ENCODE measurements at places on chromosomes 5 and 9.

GRCh38 chr9:71253011-71253410, 131.6 kb upstream of the TRPM3 start:
- H3K27me3 ChIP-seq: no peaks in the 10 kb centered on the region
- DNase-seq: no peak
- H3K27ac ChIP-seq: no peak overlapping the region
- H3K4me1 ChIP-seq: peaks cover 2% of the 10 kb centered on the region

GRCh38 chr5:34743878-34744277, 87.8 kb downstream of the RAI14 start:
- H3K27me3 ChIP-seq: no peaks in the 10 kb centered on the region
- DNase-seq: no peak
- peaks cover 7% of the 10 kb centered on the region for H3K36me3 ChIP-seq
- no peak overlapping the region for H3K27ac ChIP-seq
- peaks cover 3% of the 10 kb centered on the region for H3K4me1 ChIP-seq
- no peak overlapping the region for H3K4me3 ChIP-seq

- peak overlapping the region; percentile 40 for H3K4me3 ChIP-seq
- DNase-seq: peak; percentile 79
- H3K27me3 ChIP-seq: no peaks in the 10 kb centered on the region
- peaks cover 2% of the 10 kb centered on the region for H3K4me1 ChIP-seq
- H3K36me3 ChIP-seq: no peaks in the 10 kb centered on the region
These were observed 15.3 kb downstream of the MYMK start for GRCh38 chr9:133509179-133510083.

GRCh38 chr9:95399261-95399660, 81.8 kb upstream of the FANCC start:
- H3K4me3 ChIP-seq: no peak overlapping the region
- H3K27me3 ChIP-seq: no peaks in the 10 kb centered on the region
- peaks cover 2% of the 10 kb centered on the region for H3K36me3 ChIP-seq

DNA sequence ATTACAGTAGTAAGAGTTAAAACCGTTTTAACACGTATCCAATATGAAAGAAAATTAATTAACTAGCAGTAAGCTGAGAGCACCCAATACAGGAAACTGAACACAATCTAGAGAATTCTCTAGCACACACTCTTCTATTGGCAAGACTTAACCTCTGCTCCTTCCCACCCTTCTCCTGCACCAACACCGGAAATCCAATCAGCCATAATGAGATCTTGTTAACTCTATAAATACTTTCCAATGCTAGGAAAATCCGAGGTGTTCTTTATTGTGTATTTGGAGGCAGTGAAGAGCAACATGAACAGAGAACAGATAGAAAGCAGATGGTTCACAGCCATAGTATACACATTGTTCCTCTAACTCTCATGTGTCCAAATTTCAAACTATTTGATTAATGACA, 591.7 kb downstream of the CETN3 start:
- H3K27me3 ChIP-seq: no peaks in the 10 kb centered on the region
- H3K4me1 ChIP-seq: no peaks in the 10 kb centered on the region
- no peaks in the 10 kb centered on the region for H3K36me3 ChIP-seq
- H3K27ac ChIP-seq: no peak overlapping the region
- DNase-seq: no peak

DNA sequence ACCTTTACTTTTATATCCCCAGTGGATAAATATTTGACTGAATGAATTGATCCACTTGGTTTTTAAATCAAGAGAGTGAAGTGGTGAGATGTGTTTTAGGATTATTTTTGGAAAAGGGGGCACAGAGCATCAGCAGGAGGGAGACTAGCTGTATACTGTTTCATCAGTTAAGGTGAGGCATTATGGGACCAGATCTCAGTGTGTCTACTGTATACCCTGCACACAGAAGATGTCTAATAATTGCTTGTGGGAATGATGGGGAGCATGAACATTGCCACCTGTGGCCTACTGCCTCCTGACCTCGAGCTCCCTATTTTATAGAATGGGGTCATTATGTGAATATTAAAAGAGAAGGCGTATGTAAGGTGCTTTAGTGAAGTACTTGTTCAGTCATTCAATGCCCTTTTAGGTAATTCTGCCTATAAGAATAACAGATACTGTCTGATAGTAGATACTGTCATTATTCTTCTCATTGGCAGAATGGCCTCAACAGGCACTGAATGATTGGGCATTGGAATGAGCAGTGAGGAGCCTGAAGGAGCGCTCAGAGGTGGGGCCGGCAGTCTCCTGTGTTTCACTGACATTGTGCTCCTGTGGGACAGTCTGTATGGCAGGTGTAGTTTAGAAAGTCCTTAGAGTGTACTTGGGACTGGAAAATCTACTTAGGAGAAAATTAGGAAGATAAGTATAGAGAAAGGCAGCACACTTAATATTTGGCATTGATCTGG, 47.4 kb upstream of the FAM120AOS start:
- H3K27ac ChIP-seq: no peak overlapping the region
- no peak for DNase-seq
- H3K4me3 ChIP-seq: no peak overlapping the region
- peaks cover 48% of the 10 kb centered on the region for H3K36me3 ChIP-seq
- no peaks in the 10 kb centered on the region for H3K4me1 ChIP-seq
- no peaks in the 10 kb centered on the region for H3K27me3 ChIP-seq

DNA sequence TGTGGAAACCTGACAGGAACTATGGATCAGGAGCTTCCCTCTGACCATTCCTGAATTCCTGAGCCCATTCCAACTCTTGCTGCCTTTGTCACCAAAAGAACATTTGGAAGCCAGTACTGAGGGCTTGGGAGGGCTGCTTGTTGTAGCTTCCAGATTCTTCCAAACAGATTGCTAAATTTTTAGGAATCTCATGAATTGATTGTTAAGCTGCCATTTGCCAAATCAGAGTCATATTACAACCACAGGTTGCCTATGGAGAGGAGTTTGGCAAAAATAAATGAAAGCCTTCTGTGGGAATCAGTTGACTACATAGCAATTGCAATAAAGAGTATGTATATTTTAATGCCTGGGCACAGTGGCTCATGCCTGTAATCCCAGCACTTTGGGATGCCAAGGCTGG, 39.2 kb upstream of the SLC28A3 start:
- no peak overlapping the region for H3K27ac ChIP-seq
- H3K4me3 ChIP-seq: no peak overlapping the region
- H3K27me3 ChIP-seq: no peaks in the 10 kb centered on the region
- no peaks in the 10 kb centered on the region for H3K36me3 ChIP-seq

GRCh38 chr9:89887286-89887685, 282.5 kb downstream of the GADD45G start:
- no peaks in the 10 kb centered on the region for H3K27me3 ChIP-seq
- peak; percentile 6 for DNase-seq
- H3K27ac ChIP-seq: no peak overlapping the region
- H3K36me3 ChIP-seq: no peaks in the 10 kb centered on the region
- no peaks in the 10 kb centered on the region for H3K4me1 ChIP-seq
- H3K4me3 ChIP-seq: no peak overlapping the region

GRCh38 chr9:133787754-133788025, 49.5 kb upstream of the SARDH start:
- no peaks in the 10 kb centered on the region for H3K4me1 ChIP-seq
- peak; percentile 83 for DNase-seq
- peaks cover 44% of the 10 kb centered on the region for H3K36me3 ChIP-seq
- H3K27ac ChIP-seq: no peak overlapping the region

DNA sequence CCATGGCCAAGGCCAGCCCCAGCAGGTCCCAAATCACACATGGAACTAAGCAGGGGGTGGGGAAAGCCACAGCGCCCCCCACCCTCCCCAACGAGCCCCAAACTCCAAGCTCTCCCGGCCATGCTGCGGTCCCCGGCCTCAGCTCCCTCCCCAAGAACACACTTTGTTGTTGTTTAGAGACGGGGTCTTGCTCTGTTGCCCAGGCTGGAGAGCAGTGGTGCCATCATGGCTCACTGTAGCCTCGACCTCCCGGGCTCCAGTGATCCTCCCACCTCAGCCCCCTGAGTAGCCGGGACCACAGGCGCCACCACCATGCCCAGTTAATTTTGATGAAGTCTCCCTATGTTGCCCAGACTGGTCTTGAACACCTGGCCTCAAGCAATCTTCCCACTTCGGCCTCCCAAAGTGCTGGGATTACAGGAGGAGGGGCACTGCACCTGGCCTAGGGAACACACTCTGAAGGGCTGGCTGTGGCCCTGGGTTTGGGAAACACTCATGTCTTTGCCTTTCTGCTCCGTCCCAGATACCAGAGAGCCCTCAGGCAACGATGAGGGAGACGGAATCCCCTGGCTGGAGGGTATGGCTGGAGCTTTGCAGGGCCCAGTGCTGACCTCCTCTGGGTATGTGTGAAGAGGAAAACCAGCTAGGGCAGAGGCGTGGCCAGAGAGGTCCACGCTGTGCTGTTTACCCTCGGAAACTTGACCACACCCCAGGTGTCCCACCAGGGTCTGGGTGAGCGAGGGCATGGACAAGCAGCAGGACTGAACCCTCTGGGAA, 53.2 kb upstream of the UBAC1 start:
- H3K27ac ChIP-seq: no peak overlapping the region
- no peak for DNase-seq
- H3K27me3 ChIP-seq: no peaks in the 10 kb centered on the region
- no peaks in the 10 kb centered on the region for H3K4me1 ChIP-seq
- peaks cover 3% of the 10 kb centered on the region for H3K36me3 ChIP-seq

DNA sequence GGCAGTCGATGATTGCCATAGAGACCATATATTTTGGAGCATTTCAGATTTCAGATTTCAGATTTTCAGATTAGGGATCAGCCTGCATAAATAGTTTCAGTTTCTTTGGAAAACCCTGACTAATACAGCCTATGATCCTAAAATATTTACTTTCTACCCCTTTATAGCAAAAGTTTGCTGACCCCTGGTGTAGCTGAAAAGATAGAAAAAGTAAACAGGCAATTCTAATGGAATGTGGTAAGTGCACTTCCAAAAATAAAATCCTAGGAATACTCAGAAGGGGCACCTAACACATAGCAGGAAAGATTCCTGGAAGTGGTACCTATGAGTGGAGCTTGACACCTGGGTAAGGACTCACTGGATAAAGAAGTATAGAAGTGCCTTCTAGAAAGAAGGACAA, 34.5 kb downstream of the BAAT start:
- no peaks in the 10 kb centered on the region for H3K36me3 ChIP-seq
- H3K27me3 ChIP-seq: no peaks in the 10 kb centered on the region
- no peaks in the 10 kb centered on the region for H3K4me1 ChIP-seq
- H3K4me3 ChIP-seq: no peak overlapping the region

GRCh38 chr9:35395076-35395705, 94.7 kb upstream of the RUSC2 start:
- H3K27me3 ChIP-seq: no peaks in the 10 kb centered on the region
- no peak for DNase-seq
- H3K27ac ChIP-seq: no peak overlapping the region
- H3K4me3 ChIP-seq: no peak overlapping the region
- H3K4me1 ChIP-seq: no peaks in the 10 kb centered on the region

GRCh38 chr5:124160265-124160664, 586.2 kb downstream of the ZNF608 start:
- no peak overlapping the region for H3K27ac ChIP-seq
- H3K4me1 ChIP-seq: no peaks in the 10 kb centered on the region
- DNase-seq: no peak
- no peaks in the 10 kb centered on the region for H3K27me3 ChIP-seq

GRCh38 chr5:73420666-73421065, 27.9 kb downstream of the FOXD1 start:
- H3K4me1 ChIP-seq: no peaks in the 10 kb centered on the region
- H3K27me3 ChIP-seq: peaks cover 38% of the 10 kb centered on the region
- H3K36me3 ChIP-seq: no peaks in the 10 kb centered on the region
- H3K27ac ChIP-seq: no peak overlapping the region

All from H9 (cell line).